ENCODE measurements at places on chromosomes 7 and 10. TPM values are rescaled to one million over a fixed set of nuclear protein-coding genes. Genes with fewer than 3 reads are reported as not detected.

DNA sequence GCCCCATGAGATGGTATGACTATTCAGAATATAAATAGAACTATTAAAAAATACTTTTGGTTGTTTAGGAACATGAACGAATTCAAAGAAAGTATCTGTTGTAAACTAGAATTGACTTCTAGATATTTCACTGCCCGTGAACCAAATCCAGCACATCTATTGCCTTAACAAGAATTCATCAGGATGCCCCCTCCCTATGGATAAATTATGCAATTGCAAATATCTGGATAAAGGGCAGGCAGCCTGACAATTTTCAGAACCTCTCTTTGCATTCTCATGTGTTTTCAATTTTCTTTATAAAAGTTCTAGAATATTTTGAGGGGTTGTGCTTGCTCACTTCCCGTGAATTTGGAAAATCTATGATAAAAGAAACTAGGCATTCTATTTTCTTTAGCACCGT, 822.1 kb upstream of the SORCS1 start:
- no peaks in the 10 kb centered on the region for H3K36me3 ChIP-seq
- no peak overlapping the region for H3K4me3 ChIP-seq
- no peaks in the 10 kb centered on the region for H3K27me3 ChIP-seq
- DNase-seq = no peak
- no peaks in the 10 kb centered on the region for H3K4me1 ChIP-seq

DNA sequence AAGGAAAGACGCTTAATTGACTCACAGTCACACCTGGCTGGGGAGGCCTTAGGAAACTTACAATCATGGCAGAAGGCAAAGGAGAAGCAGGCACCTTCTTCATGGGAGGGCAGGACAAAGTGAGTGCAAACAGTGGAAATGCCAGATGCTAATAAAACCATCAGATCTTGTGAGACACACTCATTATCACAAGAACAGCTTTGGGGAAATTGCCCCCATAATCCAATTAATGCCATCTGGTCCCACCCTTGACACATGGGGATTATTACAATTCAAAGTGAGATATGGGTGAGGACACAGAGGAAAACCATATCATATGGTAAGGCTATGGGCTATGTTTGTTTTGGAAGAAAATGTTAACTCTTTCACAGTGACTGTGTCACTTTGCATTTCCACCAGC, 1272.5 kb upstream of the CELF2 start:
- H3K4me1 ChIP-seq = no peaks in the 10 kb centered on the region
- H3K27ac ChIP-seq = peak overlapping the region; percentile 36
- DNase-seq = no peak
- no peaks in the 10 kb centered on the region for H3K36me3 ChIP-seq
- H3K27me3 ChIP-seq = no peaks in the 10 kb centered on the region

DNA sequence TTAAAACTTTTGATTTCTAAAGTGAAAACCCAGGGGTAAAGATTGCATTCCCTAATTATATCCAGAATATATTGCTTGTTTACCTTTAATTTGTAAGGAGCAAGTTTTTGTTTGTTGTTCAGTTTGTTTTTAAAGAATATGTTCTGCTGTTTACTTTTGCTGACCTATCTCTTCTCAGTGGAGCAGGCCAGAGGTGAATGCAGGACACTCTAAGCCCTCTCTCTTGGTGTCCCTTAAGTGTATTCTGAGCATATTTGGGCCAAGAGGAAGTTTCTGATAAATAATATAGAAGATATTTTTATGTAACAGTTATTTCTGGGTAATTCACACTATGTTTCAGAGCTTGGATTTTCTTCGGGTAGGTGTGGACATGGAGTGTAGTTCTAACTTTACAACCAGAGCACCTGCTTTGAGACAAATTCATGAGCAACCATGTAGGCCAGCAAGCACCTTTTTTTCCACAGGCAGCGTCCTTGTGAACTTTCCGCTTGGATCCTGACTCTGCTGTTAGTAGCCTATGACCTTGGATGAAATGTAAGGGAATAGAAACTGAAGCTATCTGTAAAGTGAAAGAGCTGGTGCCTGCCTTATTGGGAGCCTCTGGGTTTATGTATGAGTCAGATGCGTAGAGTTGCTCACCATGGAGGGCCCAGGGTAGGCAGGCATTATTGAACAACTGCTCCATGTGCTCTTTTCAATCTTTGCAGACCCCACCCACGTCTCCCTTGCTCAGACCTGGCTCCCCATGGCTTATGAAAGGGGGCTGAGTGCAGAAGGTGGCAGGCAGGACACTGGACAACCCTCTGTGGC, 16.1 kb downstream of the OGDH start:
- no peak overlapping the region for H3K27ac ChIP-seq
- no peak overlapping the region for H3K4me3 ChIP-seq
- H3K4me1 ChIP-seq = peaks cover 10% of the 10 kb centered on the region
- no peak for DNase-seq
- no peaks in the 10 kb centered on the region for H3K27me3 ChIP-seq

CNTNAP2 gene
- total RNA-seq = 25.8 TPM

DNA sequence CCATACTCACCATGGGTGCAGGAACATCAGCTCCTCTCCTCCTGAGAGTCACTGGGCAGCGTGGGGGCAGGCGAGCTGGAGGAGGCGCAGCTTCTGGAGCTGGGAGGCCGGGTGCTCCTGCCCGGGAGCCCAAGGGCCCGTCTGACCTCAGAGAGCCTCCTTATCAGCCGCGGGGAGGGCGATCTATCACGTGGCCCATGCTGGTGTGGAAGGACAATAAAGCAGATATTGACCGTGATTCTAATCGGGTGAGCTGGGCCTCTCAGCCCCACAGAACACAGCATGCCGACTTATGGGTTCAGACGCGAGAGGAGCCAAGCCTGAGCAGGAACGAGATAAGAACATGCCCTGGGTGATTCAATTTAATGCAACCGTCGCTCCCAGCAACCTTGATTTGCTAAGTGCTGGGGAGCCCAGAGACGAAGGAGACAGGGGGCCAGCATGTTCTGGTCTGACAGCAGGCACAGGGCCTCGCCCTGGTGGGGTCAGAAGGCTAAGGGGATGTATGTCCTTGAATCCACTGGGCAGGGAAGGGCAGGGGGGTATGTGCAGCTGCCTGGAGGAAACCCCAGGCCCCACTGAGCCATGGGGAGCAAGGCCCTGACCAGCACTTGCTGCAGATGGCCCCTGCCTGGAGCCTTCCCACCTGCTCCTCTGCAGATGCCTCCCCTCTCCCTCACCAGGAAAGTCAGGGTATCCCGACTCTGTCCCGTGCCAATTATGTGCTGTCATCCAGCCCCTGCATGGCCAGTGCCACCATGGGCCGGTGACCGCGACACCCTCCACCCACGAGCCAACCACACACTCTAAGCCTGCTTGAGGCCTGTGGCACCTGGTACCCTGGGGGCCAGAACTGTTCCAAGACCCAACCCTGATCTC, 95.3 kb upstream of the RET start:
- no peak overlapping the region for H3K27ac ChIP-seq
- peaks cover 4% of the 10 kb centered on the region for H3K4me1 ChIP-seq
- H3K27me3 ChIP-seq = peaks cover 5% of the 10 kb centered on the region
- DNase-seq = peak; percentile 8

Data from glutamatergic neuron (in vitro differentiated cells).